Esophagus squamous epithelium (tissue), 5 donors: ENCODE measurements at places on chromosomes 5 and 9. TPM values are rescaled to one million over a fixed set of nuclear protein-coding genes. Genes with fewer than 3 reads are reported as not detected.

Gene CDC20B
- total RNA-seq: not detected

Gene ENHO
- not detected for total RNA-seq

Gene CDC25C
- total RNA-seq: 2.5 TPM

DNA sequence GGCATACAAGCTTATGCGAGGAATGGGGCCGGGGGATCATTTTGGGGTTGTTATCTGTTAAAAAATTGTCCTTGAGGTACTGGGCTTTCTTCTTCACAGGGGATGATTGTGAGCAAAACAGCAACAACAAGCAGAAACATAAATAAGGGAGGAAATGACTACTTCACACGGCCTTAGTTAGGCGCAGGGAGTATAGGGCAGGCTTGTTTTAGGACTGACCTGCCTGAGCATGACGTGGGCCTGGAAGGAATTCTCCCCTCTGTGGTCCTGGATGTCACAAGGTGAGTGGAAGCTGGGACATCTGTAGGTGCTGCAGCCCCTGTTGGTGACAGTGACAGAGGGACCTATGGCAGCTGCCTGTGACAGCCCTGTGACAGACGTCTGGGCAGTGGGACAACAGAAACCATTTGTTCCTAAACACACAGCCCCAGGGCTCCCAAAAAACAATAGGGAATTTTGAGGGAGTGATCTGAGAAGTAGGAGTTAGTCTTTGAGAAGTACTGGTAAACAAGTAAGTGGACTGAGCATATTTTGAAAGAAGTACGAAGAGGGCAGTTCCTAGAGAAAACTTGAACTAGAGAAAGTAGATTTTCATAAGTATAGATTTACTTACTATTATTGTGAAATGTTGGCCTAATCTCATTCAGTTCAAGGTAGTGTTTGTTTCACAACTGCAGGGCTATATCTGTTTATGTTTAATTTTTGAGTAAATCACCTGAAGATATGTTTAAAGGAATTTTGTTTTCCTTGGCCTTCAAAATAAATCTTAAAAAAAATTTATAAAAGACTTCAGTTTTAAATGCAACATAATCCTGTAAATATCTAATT lies 113.1 kb downstream of the KDM4C start:
- DNase-seq: no peak

DNA sequence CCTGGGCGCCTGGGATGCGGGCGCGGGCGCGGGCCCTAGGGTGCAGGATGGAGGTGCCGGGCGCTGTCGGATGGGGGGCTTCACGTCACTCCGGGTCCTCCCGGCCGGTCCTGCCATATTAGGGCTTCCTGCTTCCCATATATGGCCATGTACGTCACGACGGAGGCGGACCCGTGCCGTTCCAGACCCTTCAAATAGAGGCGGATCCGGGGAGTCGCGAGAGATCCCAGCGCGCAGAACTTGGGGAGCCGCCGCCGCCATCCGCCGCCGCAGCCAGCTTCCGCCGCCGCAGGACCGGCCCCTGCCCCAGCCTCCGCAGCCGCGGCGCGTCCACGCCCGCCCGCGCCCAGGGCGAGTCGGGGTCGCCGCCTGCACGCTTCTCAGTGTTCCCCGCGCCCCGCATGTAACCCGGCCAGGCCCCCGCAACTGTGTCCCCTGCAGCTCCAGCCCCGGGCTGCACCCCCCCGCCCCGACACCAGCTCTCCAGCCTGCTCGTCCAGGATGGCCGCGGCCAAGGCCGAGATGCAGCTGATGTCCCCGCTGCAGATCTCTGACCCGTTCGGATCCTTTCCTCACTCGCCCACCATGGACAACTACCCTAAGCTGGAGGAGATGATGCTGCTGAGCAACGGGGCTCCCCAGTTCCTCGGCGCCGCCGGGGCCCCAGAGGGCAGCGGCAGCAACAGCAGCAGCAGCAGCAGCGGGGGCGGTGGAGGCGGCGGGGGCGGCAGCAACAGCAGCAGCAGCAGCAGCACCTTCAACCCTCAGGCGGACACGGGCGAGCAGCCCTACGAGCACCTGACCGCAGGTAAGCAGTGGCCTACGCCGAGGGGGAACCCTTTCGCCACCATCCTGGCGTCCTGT lies at the start of gene EGR1:
EGR1 (plus strand) TSS at position 219 of the 864 bp plus-strand sequence; CDS start at position 502, 283 bp downstream.
- DNase-seq: peak; percentile 88

- no peak for DNase-seq
These were observed 44.7 kb downstream of the GKAP1 start for GRCh38 chr9:83772860-83773259.

- no peak for DNase-seq
These were observed 19.8 kb upstream of the KCNV2 start for GRCh38 chr9:2697492-2697891.
